ENCODE measurements at places on chromosomes 7 and 10. TPM values are rescaled to one million over a fixed set of nuclear protein-coding genes. Genes with fewer than 3 reads are reported as not detected.

The CYP3A4 gene
- total RNA-seq = not detected

DNA sequence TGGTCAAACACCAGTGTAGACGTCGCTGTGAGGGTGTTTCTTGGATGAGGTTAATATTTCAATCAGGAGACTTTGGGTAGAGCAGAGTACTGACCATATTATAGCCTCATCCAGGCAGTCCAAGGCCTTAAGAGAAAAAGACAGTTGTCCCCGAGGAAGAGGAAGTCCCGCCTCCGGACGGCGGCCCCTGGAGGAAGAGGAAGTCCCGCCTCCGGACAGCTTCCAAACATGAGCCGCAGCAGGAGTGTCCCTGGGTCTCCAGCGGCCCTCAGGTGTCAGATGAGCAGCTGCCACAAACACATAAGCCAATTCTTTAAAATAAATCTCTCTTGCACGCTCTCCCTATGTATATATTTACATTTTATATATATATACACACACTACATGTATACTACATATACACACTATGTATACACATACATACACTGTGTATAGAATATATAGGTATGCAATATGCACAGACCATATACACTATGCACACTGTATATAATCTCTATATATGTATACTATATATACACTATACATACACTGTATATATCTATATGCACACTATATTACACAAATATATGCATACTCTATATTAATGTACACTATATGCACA is 37.5 kb downstream of the PWWP2B start:
- peak overlapping the region; percentile 64 for H3K27ac ChIP-seq
- peaks cover 4% of the 10 kb centered on the region for H3K4me1 ChIP-seq
- peak; percentile 81 for DNase-seq
- H3K36me3 ChIP-seq = no peaks in the 10 kb centered on the region

DNA sequence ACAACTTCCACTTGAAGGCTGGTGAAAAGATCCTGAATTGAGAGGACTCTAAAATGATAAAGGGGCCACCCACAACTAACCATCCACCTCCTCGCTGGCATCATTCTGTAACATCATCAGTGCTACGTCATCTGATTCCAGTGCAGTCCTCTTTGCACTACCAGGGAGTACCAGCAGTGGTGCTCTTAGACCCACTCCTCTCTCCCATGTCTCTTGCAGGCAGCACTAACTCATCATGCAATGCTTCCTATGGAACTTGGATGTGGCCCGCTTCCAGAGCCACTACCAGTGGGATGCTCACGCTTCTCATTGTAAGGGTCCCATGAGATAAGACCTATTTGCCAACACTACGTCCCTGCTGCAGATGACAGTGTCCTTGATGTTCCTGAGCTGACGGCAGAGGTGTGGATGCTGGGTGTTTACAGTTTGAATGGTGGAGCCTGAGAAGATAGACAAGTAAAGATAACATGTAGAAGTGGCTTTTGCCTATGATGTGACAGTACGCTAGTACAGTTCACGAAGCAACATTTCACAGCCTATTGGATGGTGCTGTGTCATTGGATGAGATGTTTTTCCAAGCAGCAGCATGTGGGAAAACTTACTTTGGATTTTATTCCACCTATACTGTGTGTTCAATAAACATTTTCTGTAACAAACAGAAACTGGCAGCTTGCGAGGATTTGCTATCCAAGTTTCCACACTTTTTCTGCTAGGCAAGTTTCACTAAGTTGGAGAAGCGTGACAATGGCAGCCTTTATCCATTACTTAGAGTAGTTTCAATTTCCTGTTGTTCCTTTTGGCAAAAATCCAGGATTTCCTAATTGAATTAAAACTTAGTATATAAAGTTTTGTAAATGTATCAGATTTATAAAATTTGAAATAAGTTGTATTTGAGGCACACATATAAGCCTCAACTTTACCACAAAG is 35.8 kb upstream of the COBL start:
- no peaks in the 10 kb centered on the region for H3K4me1 ChIP-seq
- DNase-seq = no peak
- H3K36me3 ChIP-seq = no peaks in the 10 kb centered on the region
- H3K27me3 ChIP-seq = peaks cover 1% of the 10 kb centered on the region

DNA sequence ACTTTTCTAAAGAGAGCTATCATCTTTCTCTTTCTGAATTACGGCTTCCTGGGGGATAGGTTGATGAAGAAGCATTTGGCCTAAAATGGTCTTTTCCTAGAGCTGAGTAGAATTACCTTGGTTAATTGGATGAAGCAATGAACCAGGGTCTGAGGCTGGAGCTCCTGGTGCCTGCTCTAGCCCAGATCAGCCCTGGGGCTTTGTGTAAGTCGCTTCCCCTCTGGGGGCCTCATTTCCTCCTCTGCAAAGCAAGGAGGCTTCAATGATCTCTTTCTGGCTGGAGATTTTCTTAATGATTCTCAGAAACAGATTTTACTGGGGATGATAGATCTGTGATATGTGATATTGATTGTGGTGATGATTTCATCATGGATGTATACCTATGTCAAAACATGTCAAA is 3.5 kb upstream of the CPA2 start:
- no peak overlapping the region for H3K27ac ChIP-seq
- no peak overlapping the region for H3K4me3 ChIP-seq
- no peaks in the 10 kb centered on the region for H3K27me3 ChIP-seq
- peaks cover 2% of the 10 kb centered on the region for H3K36me3 ChIP-seq
- H3K4me1 ChIP-seq = peaks cover 4% of the 10 kb centered on the region

The PRSS58 gene
- not detected for total RNA-seq

The IFIT1B gene
- total RNA-seq = not detected

Data from activated CD8-positive, alpha-beta T cell treated with anti-CD3 and anti-CD28 coated beads for 36 hours (primary cell).